ENCODE measurements at places on chromosomes 16 and 17.

- DNase-seq: no peak
These were observed 1.4 kb downstream of the TRAF4 start for GRCh38 chr17:28744972-28745785.

- DNase-seq: no peak
These were observed 15.6 kb upstream of the UTP6 start for GRCh38 chr17:31917065-31917529.

- no peak for DNase-seq
These were observed 1568.6 kb upstream of the GOT2 start for GRCh38 chr16:60302676-60303075.

GRCh38 chr16:51410125-51410524 is 259.1 kb upstream of the SALL1 start:
- DNase-seq: no peak

GRCh38 chr17:50026046-50026675 is 29.7 kb upstream of the ITGA3 start:
- DNase-seq: no peak

GRCh38 chr17:4566785-4567184 is 6.4 kb upstream of the GGT6 start:
- no peak for DNase-seq

GRCh38 chr17:42574463-42574862 is 3.1 kb downstream of the PSMC3IP start:
- DNase-seq: no peak

DNA sequence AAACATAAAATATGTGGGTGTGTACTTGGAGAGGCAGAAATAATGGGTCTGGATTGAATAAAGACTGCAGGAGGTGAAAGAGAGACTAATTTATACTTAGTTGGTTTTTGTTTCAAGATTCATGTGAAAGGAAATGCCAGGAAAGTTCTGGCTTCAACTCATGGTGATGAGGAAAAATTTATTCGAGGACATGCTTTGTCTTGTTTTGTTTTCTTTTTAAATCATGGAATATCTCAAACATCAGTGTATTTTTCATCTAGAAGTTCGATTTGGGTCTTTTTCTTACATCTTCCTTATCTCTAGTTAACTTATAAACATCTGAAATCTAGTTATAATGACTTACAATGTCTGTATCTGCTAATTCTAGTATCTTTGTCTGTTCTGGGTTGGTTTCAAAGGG is 115.1 kb downstream of the CDK5R1 start:
- no peak for DNase-seq

GRCh38 chr17:17328251-17328650 is 25.1 kb downstream of the NT5M start:
- no peak for DNase-seq

GRCh38 chr17:35161281-35161761 is 13.7 kb downstream of the UNC45B start:
- no peak for DNase-seq

Measured in activated B cell treated with CpG ODN at 0.5 μM for 24 hours (primary cell).